ENCODE measurements at places on chromosomes 11 and 22. TPM values are rescaled to one million over a fixed set of nuclear protein-coding genes. Genes with fewer than 3 reads are reported as not detected.
A peak's percentile ranks its signal among the peaks of the same experiment; 100 is the strongest.

- no peak overlapping the region for H3K27ac ChIP-seq
- no peaks in the 10 kb centered on the region for H3K4me1 ChIP-seq
- no peaks in the 10 kb centered on the region for H3K36me3 ChIP-seq
- no peak for DNase-seq
- no peak overlapping the region for H3K4me3 ChIP-seq
Measured at GRCh38 chr22:41989246-41989645, 9.3 kb upstream of the WBP2NL start.

DNA sequence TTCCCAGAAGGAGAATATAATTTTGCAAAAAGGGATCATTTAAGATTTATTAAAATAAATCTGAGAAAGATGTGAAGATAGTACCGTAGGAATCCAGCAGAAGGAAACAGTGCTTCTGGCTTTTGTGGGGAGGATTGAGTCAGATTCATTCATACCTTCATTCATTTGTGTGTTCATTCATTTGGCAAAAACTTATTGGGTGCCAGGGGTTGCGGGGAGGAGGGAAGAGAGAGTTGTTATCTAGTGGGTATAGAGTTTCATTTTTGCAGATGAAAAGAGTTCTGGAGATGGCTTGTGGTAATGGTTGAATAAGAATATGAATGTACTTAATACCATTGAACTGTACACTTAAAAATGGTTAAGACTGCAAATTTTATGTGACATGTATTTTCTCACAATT, 31.1 kb downstream of the BMAL1 start:
- no peak overlapping the region for H3K27ac ChIP-seq
- H3K4me1 ChIP-seq = peaks cover under 1% of the 10 kb centered on the region
- H3K4me3 ChIP-seq = no peak overlapping the region
- peaks cover 2% of the 10 kb centered on the region for H3K36me3 ChIP-seq

OR5AK2 gene
- polyA plus RNA-seq = not detected

DNA sequence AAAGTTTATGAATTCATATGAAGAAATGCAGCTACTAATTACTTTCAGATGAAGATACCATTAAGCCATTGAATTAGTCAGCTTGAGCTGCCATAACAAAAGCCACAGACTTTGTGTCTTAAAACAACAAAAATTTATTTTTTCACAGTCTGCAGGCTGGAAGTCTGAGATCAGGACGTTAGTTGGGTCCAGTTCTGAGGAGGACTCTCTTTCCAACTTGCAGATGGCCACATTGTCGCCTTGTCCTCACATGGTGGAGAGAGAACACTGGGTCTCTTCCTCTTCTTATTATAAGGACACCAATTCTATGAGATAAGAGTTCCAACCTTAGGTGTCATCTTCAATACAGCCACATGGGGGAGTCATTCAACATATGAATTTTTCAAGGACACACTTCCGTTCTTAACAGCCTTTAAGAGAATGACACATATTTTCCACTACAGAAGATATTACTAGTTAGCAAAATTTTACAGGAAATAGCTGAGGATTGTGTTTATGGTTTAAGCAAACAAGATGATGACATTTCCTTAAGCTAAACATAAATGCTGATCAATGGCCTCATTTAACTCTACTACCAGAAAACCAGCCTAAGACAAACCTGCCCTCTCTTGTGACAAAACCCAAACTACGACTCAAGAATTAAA, 56.0 kb downstream of the DCUN1D5 start:
- H3K27me3 ChIP-seq = no peaks in the 10 kb centered on the region
- H3K4me3 ChIP-seq = no peak overlapping the region
- peak overlapping the region; percentile 19 for H3K27ac ChIP-seq
- peak; percentile 84 for DNase-seq
- no peaks in the 10 kb centered on the region for H3K4me1 ChIP-seq
- H3K36me3 ChIP-seq = no peaks in the 10 kb centered on the region

DNA sequence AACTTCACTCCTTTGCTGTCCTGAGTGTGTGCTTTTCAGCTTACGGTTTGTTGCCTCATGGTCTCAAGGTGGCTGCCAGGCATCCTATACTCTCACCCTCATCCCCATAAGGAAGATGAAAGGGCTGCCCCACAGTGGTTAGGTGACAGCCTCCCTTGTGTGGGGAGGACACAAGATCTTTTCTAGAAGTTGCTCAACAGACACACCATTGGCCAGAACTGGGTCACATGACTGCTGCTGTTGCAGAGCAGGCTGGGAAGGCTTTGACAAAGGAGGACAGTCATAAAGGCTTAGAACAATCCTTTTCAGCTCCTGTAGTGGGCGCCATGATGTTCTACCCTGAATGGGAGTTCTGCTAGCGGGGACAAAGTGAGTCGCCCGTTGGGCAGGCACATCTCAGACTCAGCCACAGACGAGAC, 69.7 kb upstream of the RASD2 start:
- DNase-seq = peak; percentile 25
- H3K27me3 ChIP-seq = no peaks in the 10 kb centered on the region
- no peaks in the 10 kb centered on the region for H3K36me3 ChIP-seq
- no peaks in the 10 kb centered on the region for H3K4me1 ChIP-seq
- H3K27ac ChIP-seq = no peak overlapping the region
- no peak overlapping the region for H3K4me3 ChIP-seq

GRCh38 chr22:48368975-48369525, 1458.6 kb downstream of the BRD1 start:
- H3K27ac ChIP-seq = no peak overlapping the region
- peaks cover 4% of the 10 kb centered on the region for H3K4me1 ChIP-seq
- no peaks in the 10 kb centered on the region for H3K36me3 ChIP-seq
- H3K27me3 ChIP-seq = no peaks in the 10 kb centered on the region

DNA sequence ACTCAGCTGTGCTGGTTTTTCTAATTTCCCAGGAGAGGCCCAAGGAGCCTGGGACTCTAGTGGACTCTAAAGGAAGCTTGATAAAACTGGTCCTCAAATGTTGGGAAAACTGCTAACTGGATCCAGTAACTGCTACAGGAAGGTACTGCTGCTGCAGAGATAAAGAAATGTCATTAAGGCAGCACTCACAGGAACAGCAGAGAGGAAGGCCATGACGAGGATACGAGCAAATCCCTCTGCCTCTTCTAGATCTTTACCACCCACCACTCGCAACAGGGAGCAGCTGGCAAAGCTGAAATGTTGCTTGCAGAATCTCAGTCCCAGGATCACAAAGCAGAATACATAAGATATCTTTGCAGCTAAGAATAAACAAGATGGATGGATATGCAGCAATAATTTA, 23.5 kb downstream of the TTC28 start:
- H3K27me3 ChIP-seq = peaks cover 3% of the 10 kb centered on the region
- no peak for DNase-seq
- H3K36me3 ChIP-seq = no peaks in the 10 kb centered on the region
- H3K27ac ChIP-seq = no peak overlapping the region

GRCh38 chr11:1889224-1889930, 2.3 kb downstream of the PRR33 start:
- no peak for DNase-seq
- H3K27ac ChIP-seq = no peak overlapping the region
- no peak overlapping the region for H3K4me3 ChIP-seq
- H3K36me3 ChIP-seq = peaks cover 5% of the 10 kb centered on the region
